ENCODE measurements at places on chromosomes 6 and 20. TPM values are rescaled to one million over a fixed set of nuclear protein-coding genes. Genes with fewer than 3 reads are reported as not detected.

DNA sequence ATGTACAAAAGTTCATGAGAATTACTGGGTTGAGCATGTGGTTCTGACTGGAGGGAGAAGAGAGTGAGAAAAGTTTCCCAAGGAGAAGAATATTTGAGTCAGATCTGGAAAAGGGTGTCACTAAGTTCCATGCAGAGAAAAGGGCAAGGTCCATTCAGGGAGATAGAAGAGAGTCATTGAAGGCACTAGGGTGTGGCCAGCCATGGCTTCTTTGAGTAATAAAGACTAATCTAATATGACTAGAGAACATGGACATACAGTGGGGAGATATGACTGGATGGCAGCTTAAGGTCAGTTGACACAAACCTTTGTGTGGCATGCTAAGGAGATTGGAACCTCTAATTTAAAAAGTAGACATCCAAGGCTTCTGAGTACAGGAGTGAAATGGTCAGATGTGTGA is 10.7 kb upstream of the SLC17A4 start:
- H3K36me3 ChIP-seq, result no peaks in the 10 kb centered on the region
- no peak overlapping the region for H3K27ac ChIP-seq
- no peak overlapping the region for H3K4me3 ChIP-seq
- peaks cover 8% of the 10 kb centered on the region for H3K4me1 ChIP-seq
- H3K27me3 ChIP-seq, result no peaks in the 10 kb centered on the region
- no peak for DNase-seq

- no peaks in the 10 kb centered on the region for H3K27me3 ChIP-seq
- no peak for DNase-seq
- H3K4me3 ChIP-seq, result no peak overlapping the region
- no peak overlapping the region for H3K27ac ChIP-seq
- no peaks in the 10 kb centered on the region for H3K4me1 ChIP-seq
Measured at GRCh38 chr6:23181356-23182110, 612.2 kb downstream of the HDGFL1 start.

GRCh38 chr6:138692978-138693909 is 80.3 kb upstream of the CCDC28A start:
- no peaks in the 10 kb centered on the region for H3K27me3 ChIP-seq
- H3K4me3 ChIP-seq, result peak overlapping the region; percentile 58
- H3K36me3 ChIP-seq, result no peaks in the 10 kb centered on the region

DNA sequence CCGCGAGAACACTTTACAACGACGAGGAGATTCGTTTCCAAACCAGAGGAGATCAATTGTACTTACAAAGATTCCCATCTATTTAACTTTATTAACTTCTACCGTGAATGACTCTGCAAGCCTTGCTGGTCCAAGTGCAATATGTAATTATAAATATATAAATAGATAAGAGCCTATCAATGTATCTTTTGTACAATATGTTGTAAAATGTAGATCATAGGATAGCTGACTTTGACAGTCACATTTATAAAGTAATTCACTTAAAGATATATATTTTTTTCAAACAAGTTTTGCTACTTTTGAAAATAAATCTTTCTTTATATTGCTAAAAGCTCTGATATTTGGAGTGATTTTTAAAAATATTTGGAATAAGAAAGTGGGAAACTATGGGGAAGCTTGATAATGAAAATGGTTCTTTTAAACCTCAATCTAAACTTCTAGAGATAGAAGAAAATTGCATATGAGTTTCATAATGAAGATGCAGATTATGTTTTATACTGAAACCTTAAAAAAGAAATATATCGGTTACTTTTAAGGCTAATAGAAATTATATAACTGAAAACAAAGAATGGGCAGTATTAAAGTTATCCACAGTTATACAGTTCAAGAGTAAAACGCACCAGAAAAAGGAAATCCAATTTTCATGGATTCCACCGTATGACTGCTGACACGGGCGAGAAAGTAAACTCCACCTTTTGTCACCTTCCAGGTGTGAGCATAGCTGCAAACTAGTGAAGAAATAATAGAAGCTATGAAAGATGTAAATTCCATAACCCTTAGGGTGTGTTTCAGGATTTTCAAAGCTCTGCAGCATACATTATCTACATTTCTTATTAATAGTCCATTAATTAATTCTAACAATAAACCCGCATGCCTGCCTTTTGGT is 3.3 kb downstream of the TCF21 start:
- peak overlapping the region; percentile 57 for H3K4me3 ChIP-seq
- H3K36me3 ChIP-seq, result no peaks in the 10 kb centered on the region
- peak overlapping the region; percentile 93 for H3K27ac ChIP-seq
- peaks cover 15% of the 10 kb centered on the region for H3K4me1 ChIP-seq
- no peak for DNase-seq

DNA sequence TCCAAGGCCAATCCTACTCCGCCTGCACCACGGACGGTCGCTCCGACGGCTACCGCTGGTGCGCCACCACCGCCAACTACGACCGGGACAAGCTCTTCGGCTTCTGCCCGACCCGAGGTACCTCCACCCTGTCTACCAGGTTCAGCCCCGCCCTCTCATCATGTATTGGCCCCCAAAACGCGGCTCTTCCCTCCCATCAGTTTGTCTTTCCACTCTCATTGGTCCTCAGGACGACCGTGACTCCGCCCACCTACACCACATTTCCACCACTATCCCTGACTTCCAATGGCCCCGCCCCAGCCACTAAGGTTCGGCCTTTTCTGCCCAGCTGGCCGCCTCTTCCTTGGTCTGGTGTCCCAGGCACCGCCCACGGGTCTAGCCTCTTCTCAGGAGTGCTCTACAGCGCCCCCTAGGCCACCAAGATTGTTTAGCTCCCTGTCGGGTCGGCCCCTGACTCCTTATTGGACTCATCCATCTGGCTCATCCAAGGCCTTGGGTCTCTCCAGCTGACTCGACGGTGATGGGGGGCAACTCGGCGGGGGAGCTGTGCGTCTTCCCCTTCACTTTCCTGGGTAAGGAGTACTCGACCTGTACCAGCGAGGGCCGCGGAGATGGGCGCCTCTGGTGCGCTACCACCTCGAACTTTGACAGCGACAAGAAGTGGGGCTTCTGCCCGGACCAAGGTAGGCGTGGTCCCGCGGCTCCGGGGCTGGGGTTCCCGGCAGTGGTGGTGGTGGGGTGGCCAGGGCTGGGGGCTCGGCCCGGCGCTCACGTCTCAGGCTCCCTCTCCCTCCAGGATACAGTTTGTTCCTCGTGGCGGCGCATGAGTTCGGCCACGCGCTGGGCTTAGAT is 3.1 kb downstream of the MMP9 start:
- DNase-seq, result peak; percentile 81
- H3K36me3 ChIP-seq, result no peaks in the 10 kb centered on the region
- no peak overlapping the region for H3K4me3 ChIP-seq
- H3K27me3 ChIP-seq, result peaks cover 6% of the 10 kb centered on the region
- H3K27ac ChIP-seq, result no peak overlapping the region
- H3K4me1 ChIP-seq, result peaks cover 10% of the 10 kb centered on the region

DNA sequence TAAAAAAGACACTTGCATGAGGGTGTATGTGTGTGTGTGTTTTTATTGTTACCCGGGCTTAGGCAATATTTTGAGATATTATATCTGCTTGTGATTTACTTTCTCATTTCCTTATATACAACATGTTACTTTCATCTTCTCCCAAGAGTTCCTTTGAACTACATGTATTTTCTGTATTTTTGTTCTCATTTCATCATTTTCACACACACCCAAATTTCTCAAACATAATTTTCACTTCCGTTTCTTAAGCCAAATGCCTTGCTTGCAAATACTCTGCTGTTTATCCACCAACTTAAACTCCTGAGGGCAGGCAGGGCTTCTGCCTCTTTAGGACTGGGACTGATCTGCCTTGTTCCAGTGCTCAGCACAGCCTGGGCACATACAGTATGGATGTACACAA is 69.3 kb upstream of the FYN start:
- no peaks in the 10 kb centered on the region for H3K27me3 ChIP-seq
- H3K36me3 ChIP-seq, result no peaks in the 10 kb centered on the region
- H3K4me1 ChIP-seq, result no peaks in the 10 kb centered on the region
- H3K27ac ChIP-seq, result no peak overlapping the region
- H3K4me3 ChIP-seq, result no peak overlapping the region

DNA sequence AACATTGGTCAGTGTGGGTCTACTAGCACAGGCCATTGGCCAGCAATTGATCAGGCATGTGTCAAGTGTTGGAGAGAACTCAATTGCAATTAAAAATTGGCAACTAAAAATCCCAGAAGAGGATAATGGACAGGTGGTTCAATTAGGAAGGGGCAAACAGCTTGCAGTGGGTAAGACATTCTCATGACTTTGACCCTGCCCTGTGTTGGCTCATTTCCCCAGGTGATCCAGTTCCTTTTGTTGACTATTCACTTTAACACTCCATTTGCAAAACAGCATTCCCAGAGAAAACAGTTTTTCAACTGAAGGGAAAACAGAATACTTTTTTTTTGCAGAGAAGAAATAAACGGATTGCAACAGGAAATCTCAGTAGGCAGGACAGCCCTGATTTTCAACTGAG is 28.9 kb upstream of the SCGN start:
- no peak for DNase-seq
- H3K27ac ChIP-seq, result no peak overlapping the region
- no peaks in the 10 kb centered on the region for H3K36me3 ChIP-seq
- no peaks in the 10 kb centered on the region for H3K4me1 ChIP-seq
- no peak overlapping the region for H3K4me3 ChIP-seq
- H3K27me3 ChIP-seq, result no peaks in the 10 kb centered on the region

DNA sequence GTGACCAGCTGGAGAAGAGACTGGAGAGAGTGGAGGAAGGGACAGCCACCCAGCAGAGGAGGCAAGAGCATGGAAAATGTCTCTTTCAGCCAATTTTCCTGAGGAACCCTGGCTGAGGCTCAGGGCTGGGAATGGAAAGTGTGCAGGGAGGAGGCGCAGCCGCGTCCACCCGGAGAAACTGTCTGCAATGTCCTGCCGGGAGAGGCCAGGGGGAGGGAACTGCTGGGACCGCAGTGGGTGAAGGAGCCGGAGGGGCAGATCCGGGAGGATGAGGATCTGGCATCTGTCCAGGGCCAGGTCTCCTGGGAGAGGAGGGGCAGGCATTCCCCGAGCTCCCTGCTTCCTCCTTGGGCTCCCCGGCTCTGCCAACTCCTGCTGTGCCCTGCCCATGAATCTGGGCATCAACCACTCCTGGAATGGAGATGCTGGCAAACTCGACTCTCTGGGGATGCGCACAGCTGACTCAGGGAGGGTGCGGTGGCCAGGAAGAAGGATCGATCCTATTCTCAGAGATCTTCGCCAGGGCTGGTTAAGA is 17.4 kb upstream of the HM13 start:
- H3K4me3 ChIP-seq, result no peak overlapping the region
- H3K36me3 ChIP-seq, result no peaks in the 10 kb centered on the region
- peak; percentile 68 for DNase-seq
- H3K27ac ChIP-seq, result peak overlapping the region; percentile 83
- no peaks in the 10 kb centered on the region for H3K27me3 ChIP-seq
- peaks cover 10% of the 10 kb centered on the region for H3K4me1 ChIP-seq

GRCh38 chr6:132893772-132894490 is 79.6 kb downstream of the RPS12 start:
- no peak for DNase-seq
- H3K27ac ChIP-seq, result no peak overlapping the region

DNA sequence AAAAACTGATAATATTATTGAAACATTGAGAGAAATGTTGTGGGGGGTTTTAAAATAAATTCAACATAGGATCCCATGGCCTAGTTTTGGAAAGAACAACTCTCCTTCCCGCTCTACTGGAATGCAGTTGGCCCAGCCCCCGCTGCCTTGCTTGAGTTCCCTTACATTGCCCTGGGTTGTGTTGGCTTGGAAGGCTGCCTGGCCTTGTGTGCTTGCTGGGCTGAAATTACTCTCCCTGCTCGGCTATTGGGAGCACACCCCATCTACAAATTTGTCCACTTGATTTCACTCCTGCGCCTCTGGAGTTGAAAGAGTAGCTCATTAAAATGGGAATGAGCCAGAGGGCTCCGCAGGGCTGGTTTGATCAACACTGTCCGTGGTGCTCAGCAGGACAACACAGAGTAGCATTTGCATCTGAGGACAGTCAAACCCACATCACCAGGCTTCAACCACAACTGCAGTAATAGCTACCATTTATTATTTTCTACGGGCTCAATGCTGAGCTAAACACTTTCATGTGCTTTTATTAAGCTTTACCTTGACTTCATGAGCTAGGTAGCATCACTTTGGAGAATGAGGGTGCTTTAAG is 35.2 kb downstream of the DOK5 start:
- no peaks in the 10 kb centered on the region for H3K27me3 ChIP-seq
- DNase-seq, result no peak
- H3K36me3 ChIP-seq, result no peaks in the 10 kb centered on the region
- no peak overlapping the region for H3K27ac ChIP-seq
- no peaks in the 10 kb centered on the region for H3K4me1 ChIP-seq

- H3K4me1 ChIP-seq, result peaks cover 28% of the 10 kb centered on the region
- H3K27ac ChIP-seq, result no peak overlapping the region
- no peak for DNase-seq
Measured at GRCh38 chr20:50053362-50054230, 59.4 kb downstream of the UBE2V1 start.

DNA sequence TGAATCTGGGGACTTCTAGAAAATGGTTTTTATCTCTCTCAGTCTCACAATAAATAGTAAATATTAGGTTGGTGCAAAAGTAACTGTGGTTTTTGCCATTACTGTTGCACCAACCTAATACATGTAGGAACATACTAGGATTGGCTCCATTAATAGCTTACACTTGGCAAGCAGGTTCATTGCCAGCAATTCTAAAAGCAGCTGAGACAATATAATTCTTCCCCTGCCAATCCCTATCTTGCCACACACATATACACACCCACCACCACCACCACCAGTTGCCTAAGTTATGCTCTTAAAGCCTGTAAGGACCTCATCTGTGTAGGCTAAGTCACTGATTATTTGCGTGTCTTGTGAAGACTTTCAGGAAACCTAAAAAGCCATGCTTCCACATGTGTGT is 145.1 kb downstream of the KIF16B start:
- no peak overlapping the region for H3K4me3 ChIP-seq
- H3K27ac ChIP-seq, result no peak overlapping the region
- no peaks in the 10 kb centered on the region for H3K36me3 ChIP-seq
- no peaks in the 10 kb centered on the region for H3K27me3 ChIP-seq
- no peaks in the 10 kb centered on the region for H3K4me1 ChIP-seq

DNA sequence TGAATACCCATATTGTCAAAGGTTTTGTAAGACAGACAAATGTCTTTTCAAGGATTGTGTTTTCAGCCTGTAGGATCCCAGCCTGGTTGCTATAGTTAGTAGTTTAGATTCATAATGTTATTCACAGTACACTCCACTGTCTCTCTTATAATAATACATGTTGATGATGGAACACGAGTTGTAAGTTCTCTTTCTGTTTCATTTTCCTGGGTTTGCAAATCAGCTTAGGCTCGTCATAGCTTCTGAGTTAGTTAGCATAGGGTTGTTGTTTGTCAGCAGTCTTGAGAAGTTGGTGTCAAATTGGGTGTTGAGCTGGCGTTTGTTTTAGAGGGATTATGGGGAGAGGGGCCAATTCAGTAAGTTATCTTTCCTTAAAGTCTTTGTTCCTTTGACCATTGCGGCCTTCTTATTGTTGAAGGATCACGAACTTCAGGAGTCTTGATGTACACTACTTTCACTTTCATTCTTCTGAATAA is 45.8 kb downstream of the QKI start:
- H3K27me3 ChIP-seq, result no peaks in the 10 kb centered on the region
- H3K27ac ChIP-seq, result no peak overlapping the region
- peaks cover 24% of the 10 kb centered on the region for H3K4me1 ChIP-seq
- H3K36me3 ChIP-seq, result no peaks in the 10 kb centered on the region

GRCh38 chr6:49801525-49801924 is 14.4 kb upstream of the PGK2 start:
- no peaks in the 10 kb centered on the region for H3K36me3 ChIP-seq
- no peaks in the 10 kb centered on the region for H3K4me1 ChIP-seq
- H3K27ac ChIP-seq, result no peak overlapping the region

The MROH8 gene
- 93.8 TPM for polyA plus RNA-seq

The BACH2 gene
- 5.0 TPM for polyA plus RNA-seq

The TREM1 gene
- polyA plus RNA-seq, result 1.4 TPM

The IRF4 gene
- 1.8 TPM for polyA plus RNA-seq

The FGD2 gene
- 5.8 TPM for polyA plus RNA-seq

Measured in testis (tissue), 5 donors.